Lung (tissue), 17 donors: ENCODE measurements at places on chromosomes 4 and X. TPM values are rescaled to one million over a fixed set of nuclear protein-coding genes. Genes with fewer than 3 reads are reported as not detected.

DNA sequence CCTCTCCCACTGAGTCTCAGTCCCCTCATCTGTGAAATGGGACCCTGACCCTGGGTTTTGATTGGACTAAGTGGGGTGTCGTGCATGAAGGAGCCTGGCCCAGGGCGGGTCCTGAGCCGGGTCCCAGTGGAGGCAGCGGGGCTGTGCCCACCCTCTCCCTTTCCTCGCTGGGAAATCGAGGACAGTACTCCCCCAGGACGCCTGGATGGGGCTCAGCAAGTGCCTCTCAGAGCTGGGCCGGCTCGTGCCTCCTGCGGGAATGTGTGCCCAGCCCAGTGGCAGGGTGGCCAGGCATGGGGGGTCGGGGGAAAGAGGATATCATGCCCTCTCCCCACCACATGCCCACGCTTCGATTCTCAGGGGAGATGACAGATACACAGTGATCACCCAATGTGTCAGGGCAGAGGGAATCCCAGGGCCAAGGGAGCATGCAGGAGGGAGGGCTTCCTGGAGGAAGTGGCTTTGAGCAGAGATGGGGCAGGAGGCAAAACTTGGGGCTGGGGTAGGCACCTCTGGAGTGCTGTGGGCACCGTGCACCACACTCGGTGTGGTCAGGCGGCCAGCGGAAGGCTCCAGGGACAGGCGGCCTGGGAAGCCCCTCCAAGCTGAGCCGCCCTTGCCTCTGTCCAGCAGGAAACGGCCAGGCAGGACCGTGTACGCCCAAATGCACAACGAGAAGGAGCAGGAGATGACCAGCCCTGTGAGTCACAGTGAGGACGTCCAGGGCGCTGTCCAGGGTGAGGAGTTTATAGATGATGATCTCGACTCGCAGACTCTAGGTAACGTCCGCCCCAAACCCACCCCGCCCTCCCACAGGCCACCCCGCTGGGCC lies 203.0 kb downstream of the AFAP1 start:
- H3K4me3 ChIP-seq: no peak overlapping the region
- H3K27ac ChIP-seq: no peak overlapping the region
- H3K4me1 ChIP-seq: no peaks in the 10 kb centered on the region
- DNase-seq: no peak
- H3K27me3 ChIP-seq: no peaks in the 10 kb centered on the region

GRCh38 chr4:31461421-31461820 lies 741.3 kb downstream of the PCDH7 start:
- H3K4me3 ChIP-seq: no peak overlapping the region
- no peaks in the 10 kb centered on the region for H3K27me3 ChIP-seq
- DNase-seq: no peak
- no peak overlapping the region for H3K27ac ChIP-seq
- peaks cover 6% of the 10 kb centered on the region for H3K4me1 ChIP-seq

DNA sequence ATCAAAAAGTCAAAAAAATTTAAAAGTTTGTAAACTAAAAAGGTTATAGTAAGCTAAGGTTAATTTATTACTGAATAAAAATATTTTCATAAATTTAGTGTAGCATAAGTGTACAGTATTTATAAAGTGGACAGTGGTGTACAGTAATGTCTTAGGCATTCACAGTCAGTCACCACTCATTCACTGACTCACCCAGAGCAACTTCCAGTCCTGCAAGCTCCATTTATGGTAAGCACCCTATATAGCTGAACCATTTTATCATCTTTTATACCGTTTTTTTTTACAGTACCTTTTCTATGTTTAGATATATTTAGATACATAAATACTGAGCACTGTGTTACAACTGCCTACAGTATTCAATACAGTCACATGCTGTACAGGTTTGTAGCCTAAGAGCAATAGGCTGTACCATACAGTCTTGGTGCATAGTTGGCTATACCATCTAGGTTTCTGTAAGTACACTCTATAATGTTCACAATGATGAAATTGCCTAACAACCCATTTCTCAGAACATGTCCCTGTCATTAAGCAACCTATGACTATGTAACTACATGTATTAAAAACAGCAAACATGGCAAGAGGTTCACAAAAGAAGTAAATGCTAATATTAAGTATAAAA lies 18.6 kb downstream of the ACSL4 start:
- H3K36me3 ChIP-seq: peaks cover 2% of the 10 kb centered on the region
- H3K27ac ChIP-seq: no peak overlapping the region
- H3K4me3 ChIP-seq: no peak overlapping the region
- peaks cover 9% of the 10 kb centered on the region for H3K4me1 ChIP-seq
- no peak for DNase-seq
- H3K27me3 ChIP-seq: peaks cover 4% of the 10 kb centered on the region

GSX2 gene
- not detected for polyA plus RNA-seq

TDO2 gene
- polyA plus RNA-seq: 5.6 TPM

- H3K27me3 ChIP-seq: no peaks in the 10 kb centered on the region
- H3K4me1 ChIP-seq: no peaks in the 10 kb centered on the region
- H3K4me3 ChIP-seq: no peak overlapping the region
- H3K27ac ChIP-seq: peak overlapping the region; percentile 45
- no peaks in the 10 kb centered on the region for H3K36me3 ChIP-seq
Observed at GRCh38 chr4:48752726-48753125, 27.4 kb downstream of the FRYL start.

STEEP1 gene
- polyA plus RNA-seq: 17.4 TPM

DNA sequence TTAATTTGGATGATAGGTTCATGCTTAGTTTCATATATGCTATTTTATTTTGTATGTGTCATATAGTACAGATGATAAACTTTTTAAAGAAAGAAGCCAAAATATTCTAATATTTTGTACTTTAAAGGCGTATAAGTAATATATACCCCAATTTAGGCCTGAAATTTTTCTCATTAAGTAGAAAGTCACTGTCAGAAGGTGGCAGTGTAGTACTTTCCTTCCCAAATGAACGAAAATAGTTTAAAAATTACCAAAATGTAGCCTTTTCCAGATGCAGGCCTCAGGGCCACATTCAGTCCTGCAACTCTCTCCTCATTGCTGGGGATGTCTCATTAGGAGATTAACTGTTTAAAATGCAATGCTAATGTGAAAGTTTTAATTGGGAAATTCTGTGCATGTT lies 1263.6 kb downstream of the C4orf33 start:
- no peak overlapping the region for H3K4me3 ChIP-seq
- DNase-seq: peak; percentile 72
- H3K27ac ChIP-seq: no peak overlapping the region
- H3K27me3 ChIP-seq: no peaks in the 10 kb centered on the region
- no peaks in the 10 kb centered on the region for H3K36me3 ChIP-seq
- H3K4me1 ChIP-seq: no peaks in the 10 kb centered on the region

MAGEA2 gene
- not detected for polyA plus RNA-seq

- H3K27me3 ChIP-seq: no peaks in the 10 kb centered on the region
- no peak for DNase-seq
- H3K4me3 ChIP-seq: no peak overlapping the region
- no peaks in the 10 kb centered on the region for H3K4me1 ChIP-seq
- H3K27ac ChIP-seq: no peak overlapping the region
Observed at GRCh38 chr4:86380181-86380724, 20.4 kb upstream of the MAPK10 start.

DNA sequence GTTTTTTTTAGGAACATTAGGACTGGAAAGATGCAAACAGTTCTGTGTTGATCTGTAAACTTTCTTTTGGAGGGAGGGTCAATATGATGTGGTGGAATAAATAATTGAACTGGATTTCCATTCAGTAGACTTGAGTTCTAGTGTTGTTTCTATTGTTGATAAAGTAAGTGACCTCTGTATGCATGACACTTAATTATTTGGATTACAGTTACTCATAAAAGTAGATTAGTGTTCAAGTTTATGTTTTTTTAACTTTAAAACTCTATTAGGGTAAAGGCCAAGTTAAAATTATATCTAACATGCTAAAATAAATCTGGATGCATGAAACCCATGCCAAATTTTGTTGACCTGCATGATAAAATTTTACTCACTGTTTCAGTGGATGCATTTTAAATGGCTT lies 85.4 kb upstream of the NR3C2 start:
- H3K4me3 ChIP-seq: no peak overlapping the region
- no peaks in the 10 kb centered on the region for H3K4me1 ChIP-seq
- no peaks in the 10 kb centered on the region for H3K36me3 ChIP-seq

TRIM61 gene
- 1.3 TPM for polyA plus RNA-seq

DNA sequence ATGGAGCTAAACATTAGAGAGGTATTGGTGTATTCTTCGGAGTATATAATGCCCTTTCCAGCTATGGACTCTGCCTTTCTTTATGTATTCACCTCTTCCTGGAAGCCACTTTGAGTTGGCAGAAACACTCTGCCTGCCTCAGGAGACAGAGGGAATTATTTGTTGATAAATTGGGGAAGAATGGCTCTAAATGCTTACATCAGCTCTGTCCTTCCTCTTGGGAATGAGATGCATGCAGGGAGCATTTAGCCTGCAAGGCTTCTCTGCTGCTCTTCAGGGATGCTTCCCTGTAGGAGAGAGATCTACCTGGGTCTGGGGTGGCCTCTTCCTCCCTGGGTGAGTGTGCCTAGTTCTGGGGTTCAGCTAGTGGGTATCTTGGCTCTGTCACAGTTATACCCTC lies 6.9 kb upstream of the HS3ST1 start:
- no peak for DNase-seq
- no peak overlapping the region for H3K4me3 ChIP-seq
- no peaks in the 10 kb centered on the region for H3K36me3 ChIP-seq
- no peaks in the 10 kb centered on the region for H3K27me3 ChIP-seq
- H3K27ac ChIP-seq: no peak overlapping the region

GRCh38 chrX:150476164-150476699 lies 92.2 kb upstream of the MTM1 start:
- H3K27ac ChIP-seq: no peak overlapping the region
- H3K4me1 ChIP-seq: peaks cover 5% of the 10 kb centered on the region
- peaks cover 2% of the 10 kb centered on the region for H3K27me3 ChIP-seq
- DNase-seq: peak; percentile 80

NUP62CL gene
- polyA plus RNA-seq: 2.5 TPM

GRCh38 chr4:64192731-64193412 lies 216.4 kb downstream of the TECRL start:
- H3K27me3 ChIP-seq: no peaks in the 10 kb centered on the region
- H3K27ac ChIP-seq: no peak overlapping the region
- no peaks in the 10 kb centered on the region for H3K36me3 ChIP-seq
- H3K4me1 ChIP-seq: no peaks in the 10 kb centered on the region
- DNase-seq: peak; percentile 41

GRCh38 chr4:178917756-178918155 lies 1475.5 kb upstream of the AGA start:
- H3K36me3 ChIP-seq: no peaks in the 10 kb centered on the region
- no peaks in the 10 kb centered on the region for H3K27me3 ChIP-seq
- no peak overlapping the region for H3K4me3 ChIP-seq
- no peaks in the 10 kb centered on the region for H3K4me1 ChIP-seq

DNA sequence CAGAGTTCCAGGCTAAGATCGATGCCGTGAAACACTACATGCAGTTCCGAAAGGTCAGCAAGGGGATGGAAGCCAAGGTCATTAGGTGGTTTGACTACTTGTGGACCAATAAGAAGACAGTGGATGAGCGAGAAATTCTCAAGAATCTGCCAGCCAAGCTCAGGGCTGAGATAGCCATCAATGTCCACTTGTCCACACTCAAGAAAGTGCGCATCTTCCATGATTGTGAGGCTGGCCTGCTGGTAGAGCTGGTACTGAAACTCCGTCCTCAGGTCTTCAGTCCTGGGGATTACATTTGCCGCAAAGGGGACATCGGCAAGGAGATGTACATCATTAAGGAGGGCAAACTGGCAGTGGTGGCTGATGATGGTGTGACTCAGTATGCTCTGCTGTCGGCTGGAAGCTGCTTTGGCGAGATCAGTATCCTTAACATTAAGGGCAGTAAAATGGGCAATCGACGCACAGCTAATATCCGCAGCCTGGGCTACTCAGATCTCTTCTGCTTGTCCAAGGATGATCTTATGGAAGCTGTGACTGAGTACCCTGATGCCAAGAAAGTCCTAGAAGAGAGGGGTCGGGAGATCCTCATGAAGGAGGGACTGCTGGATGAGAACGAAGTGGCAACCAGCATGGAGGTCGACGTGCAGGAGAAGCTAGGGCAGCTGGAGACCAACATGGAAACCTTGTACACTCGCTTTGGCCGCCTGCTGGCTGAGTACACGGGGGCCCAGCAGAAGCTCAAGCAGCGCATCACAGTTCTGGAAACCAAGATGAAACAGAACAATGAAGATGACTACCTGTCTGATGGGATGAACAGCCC lies 9.3 kb downstream of the CNGA2 start:
- no peak overlapping the region for H3K27ac ChIP-seq
- no peak overlapping the region for H3K4me3 ChIP-seq
- H3K27me3 ChIP-seq: no peaks in the 10 kb centered on the region
- H3K4me1 ChIP-seq: no peaks in the 10 kb centered on the region
- no peaks in the 10 kb centered on the region for H3K36me3 ChIP-seq
